Renal pelvis (tissue), 12 donors: ENCODE measurements at places on chromosomes 3 and 15.

DNA sequence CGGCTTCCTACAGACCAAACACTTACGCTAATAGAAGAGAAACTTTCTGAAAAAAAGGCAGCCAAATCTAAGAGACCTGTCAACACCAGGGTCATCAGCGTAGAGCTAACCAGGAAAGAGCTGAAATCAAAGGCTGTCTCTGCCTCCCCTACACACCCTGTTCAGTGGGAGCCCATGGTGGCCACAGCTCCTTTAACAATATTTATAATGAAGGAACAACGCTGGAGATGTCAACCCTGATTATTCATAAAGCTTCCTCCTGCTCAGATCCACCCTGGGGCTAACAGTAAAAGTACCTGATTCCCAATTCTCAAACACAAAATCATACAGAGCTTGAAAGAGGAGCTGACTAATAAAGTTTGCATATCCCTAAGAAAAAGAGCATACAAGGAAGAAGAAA lies 133.7 kb downstream of the ANXA2 start:
- no peak for DNase-seq

GRCh38 chr3:112894258-112894657 lies 47.6 kb upstream of the CD200R1L start:
- no peak for DNase-seq

DNA sequence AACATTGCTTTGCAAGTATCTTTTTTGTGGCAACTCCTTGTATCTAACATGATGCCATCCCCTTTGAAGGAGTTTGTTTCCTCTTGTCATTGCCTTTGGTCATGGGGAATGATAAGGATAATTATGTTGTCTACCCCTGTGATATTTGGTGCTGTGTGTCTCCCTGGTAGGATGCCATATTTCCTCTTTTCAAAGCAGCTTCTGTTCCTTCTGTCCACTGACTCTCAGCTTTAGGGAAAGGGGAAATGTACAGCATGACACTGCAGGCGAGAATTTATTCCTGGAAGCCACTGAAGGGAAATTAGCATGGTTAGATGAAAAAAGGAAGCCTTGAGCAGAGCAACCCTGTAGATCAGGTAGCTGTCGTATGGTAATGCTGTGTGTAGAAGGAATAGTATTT lies 576.7 kb downstream of the CADM2 start:
- DNase-seq: no peak

DNA sequence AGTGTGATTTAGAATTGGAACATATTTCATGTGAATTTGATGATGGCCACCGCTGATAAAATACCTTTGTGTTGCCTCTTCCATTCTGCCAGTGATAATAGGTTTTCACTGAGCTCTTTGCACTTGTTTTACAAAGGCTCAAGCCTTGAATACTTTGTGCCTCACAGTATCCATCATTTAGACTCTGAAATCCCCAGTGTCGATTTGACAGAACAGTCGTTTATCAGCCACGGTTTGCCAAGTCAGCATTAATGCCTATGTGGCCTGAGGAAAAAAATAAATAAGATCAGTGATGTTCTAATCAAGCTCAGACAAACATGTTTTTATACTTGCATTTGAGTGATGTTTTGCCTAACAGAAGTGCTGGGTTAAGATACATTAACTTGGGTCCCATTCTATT lies 399.1 kb downstream of the RBMS3 start:
- no peak for DNase-seq

GRCh38 chr3:112027826-112028225 lies 6.7 kb upstream of the TMPRSS7 start:
- no peak for DNase-seq

- no peak for DNase-seq
Observed at GRCh38 chr15:48315041-48315440, 16.2 kb upstream of the DUT start.

GRCh38 chr15:30650012-30650929 lies 24.3 kb downstream of the ARHGAP11B start:
- no peak for DNase-seq

GRCh38 chr3:126170073-126170777 lies 10.2 kb downstream of the ALDH1L1 start:
- DNase-seq: no peak

GRCh38 chr15:76338486-76339304 lies 2.1 kb downstream of the ISL2 start:
- no peak for DNase-seq

DNA sequence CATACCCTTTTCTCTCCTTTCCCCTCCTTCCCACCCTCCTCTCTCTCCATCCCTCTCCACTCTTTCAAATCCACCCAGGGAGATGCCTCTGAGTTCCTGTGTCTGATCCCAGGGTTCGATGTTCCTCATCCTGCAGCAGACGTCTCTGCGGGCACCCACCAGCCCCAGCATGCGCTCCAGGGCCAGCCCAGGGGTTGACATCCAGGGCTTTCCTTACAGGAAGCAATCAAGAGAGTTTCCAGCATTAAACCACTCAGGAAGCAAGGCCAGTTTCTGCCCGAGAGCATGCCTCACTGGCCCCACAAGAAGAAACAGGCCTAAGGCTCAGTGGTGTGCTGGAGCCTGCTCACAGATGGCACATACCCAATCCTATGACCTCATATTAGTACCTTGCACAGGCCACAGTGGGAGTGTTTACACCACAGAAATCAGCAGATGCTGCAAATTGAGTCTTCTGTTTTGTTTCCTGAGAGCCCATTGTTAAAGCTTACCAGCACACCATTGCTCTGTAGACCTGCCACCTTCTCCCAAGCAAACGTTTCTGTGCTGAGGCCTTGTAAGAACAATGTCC lies 13.2 kb downstream of the SLC6A1 start:
- no peak for DNase-seq
